ENCODE measurements at places on chromosomes 11 and 22. TPM values are rescaled to one million over a fixed set of nuclear protein-coding genes. Genes with fewer than 3 reads are reported as not detected.

The SEPTIN3 gene
- not detected for polyA plus RNA-seq

The AGBL2 gene
- polyA plus RNA-seq = 1.6 TPM

The IFTAP gene
- polyA plus RNA-seq = 3.9 TPM

The OR2AG2 gene
- polyA plus RNA-seq = not detected

The RBM7 gene
- polyA plus RNA-seq = 39.8 TPM

The NXPE1 gene
- polyA plus RNA-seq = not detected

The SCGB2A2 gene
- not detected for polyA plus RNA-seq

The APOA1 gene
- not detected for polyA plus RNA-seq

The KRTAP5-1 gene
- not detected for polyA plus RNA-seq

The GRIA4 gene
- polyA plus RNA-seq = not detected

The OR52A1 gene
- not detected for polyA plus RNA-seq

The SAA2 gene
- polyA plus RNA-seq = not detected

The DEFB131B gene
- polyA plus RNA-seq = not detected

The PRSS23 gene
- 0.08 TPM for polyA plus RNA-seq

The PKP3 gene
- not detected for polyA plus RNA-seq

The ASPHD2 gene
- polyA plus RNA-seq = 4.1 TPM

The SLC5A1 gene
- not detected for polyA plus RNA-seq

The PIH1D2 gene
- not detected for polyA plus RNA-seq

The ENTHD1 gene
- polyA plus RNA-seq = 0.14 TPM

The OSM gene
- polyA plus RNA-seq = 23.7 TPM

The PARVA gene
- 0.75 TPM for polyA plus RNA-seq

The SMIM35 gene
- polyA plus RNA-seq = 0.21 TPM

The TCP11L1 gene
- polyA plus RNA-seq = 6.0 TPM

The IL18 gene
- not detected for polyA plus RNA-seq

The RTN4R gene
- 6.3 TPM for polyA plus RNA-seq

The FXYD6 gene
- not detected for polyA plus RNA-seq

The GAS2L1 gene
- 0.81 TPM for polyA plus RNA-seq

The PRG3 gene
- polyA plus RNA-seq = not detected

The GUCY1A2 gene
- polyA plus RNA-seq = not detected

The FGF3 gene
- not detected for polyA plus RNA-seq

The PRG2 gene
- not detected for polyA plus RNA-seq

The MUC2 gene
- polyA plus RNA-seq = not detected

The TMPRSS6 gene
- polyA plus RNA-seq = not detected

The OR52R1 gene
- polyA plus RNA-seq = not detected

The OR8G5 gene
- polyA plus RNA-seq = not detected

The TMEM109 gene
- polyA plus RNA-seq = 195 TPM

The EXPH5 gene
- polyA plus RNA-seq = 0.39 TPM

The CASP1 gene
- 195 TPM for polyA plus RNA-seq

The SEPTIN5 gene
- not detected for polyA plus RNA-seq

The HTR3A gene
- not detected for polyA plus RNA-seq

The ESAM gene
- 1.3 TPM for polyA plus RNA-seq

The HSPB2 gene
- not detected for polyA plus RNA-seq

The POTEH gene
- not detected for polyA plus RNA-seq

The YWHAH gene
- 126 TPM for polyA plus RNA-seq

The CAPN5 gene
- 1.4 TPM for polyA plus RNA-seq

The LARGE1 gene
- 0.06 TPM for polyA plus RNA-seq

The OR5B2 gene
- polyA plus RNA-seq = not detected

The TBC1D22A gene
- 20.6 TPM for polyA plus RNA-seq

The MMP12 gene
- polyA plus RNA-seq = not detected

The NFAM1 gene
- not detected for polyA plus RNA-seq

The NAALADL1 gene
- 16.6 TPM for polyA plus RNA-seq

The SHANK3 gene
- not detected for polyA plus RNA-seq

The ANKK1 gene
- polyA plus RNA-seq = 0.24 TPM

The TBX1 gene
- not detected for polyA plus RNA-seq

The KIAA1671 gene
- polyA plus RNA-seq = 0.04 TPM

The OOSP1 gene
- polyA plus RNA-seq = not detected

The SAA4 gene
- not detected for polyA plus RNA-seq
